ENCODE measurements at places on chromosomes 13 and 19.

- no peak for DNase-seq
Observed at GRCh38 chr19:3520166-3521103, 14.3 kb downstream of the FZR1 start.

DNA sequence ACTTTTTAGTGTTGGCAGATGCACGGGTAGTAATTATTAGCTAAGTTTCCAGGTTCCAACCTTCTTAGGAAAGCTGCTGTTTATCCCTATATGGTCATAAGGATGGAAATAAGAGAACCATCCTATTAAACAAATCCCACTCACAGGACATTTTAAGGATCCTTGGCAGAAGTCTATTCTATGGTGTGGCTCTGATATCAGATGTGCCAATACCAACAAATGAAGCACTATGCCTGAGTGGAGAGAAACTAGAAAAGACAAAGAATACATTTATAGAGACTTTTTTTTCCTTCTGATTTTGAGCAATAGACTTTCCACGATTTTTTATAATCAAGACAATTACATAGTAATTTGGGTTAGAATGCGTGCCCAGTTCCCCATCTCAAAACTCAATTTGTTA is 12.6 kb downstream of the PCDH17 start:
- DNase-seq, result no peak

DNA sequence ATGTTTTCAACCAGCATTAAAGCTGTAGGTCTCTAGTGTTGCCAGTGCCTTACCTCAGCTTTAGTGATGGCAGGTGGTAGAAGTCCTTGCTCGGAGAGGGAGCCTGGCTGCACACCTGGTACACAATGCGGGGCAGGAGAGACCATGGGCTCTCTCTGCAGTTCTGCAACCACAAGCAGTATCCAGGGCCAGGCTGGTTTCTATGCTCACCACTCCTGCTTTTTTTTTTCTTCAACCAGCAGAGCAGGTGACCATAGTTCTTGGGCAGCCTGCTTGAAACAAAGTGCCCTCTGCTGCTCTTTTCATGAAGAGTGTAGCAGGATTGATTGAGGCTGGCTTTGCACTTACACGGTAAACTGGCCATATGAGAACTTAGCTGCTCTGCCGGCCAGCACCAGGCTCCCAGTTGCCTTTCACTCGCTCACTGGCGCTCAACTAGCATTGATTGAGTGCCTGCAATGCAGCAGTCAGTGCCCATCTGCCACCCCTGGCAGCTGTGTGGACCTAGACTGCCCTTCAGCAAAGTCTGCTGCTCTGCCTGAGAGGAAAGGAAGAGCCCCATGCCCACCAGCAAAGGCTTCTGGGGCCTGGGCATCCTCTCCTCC is 4.4 kb upstream of the CHAMP1 start:
- DNase-seq, result no peak

- no peak for DNase-seq
Observed at GRCh38 chr13:43141685-43142084, 118.3 kb downstream of the DNAJC15 start.

GRCh38 chr13:46844431-46844830 is 47.5 kb upstream of the ESD start:
- no peak for DNase-seq

DNA sequence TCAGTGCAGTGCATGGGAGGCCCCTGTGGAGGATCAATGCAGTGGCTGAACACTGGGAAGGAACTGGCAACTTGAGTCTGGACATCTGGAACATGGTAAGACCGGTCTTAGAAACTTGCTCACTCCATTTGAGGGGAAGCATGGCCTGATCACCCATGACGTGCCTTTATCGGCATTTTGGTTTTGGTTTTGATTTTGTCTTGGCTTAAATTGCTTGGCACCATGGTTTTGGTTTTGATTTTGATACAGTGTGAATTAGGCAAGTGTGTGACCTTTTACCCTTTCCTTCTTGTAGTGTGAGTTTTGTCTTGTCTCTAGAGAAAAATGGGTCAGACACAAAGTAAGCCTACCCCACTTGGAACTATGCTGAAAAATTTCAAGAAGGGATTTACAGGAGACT is 77.3 kb downstream of the ZNF486 start:
- no peak for DNase-seq

DNA sequence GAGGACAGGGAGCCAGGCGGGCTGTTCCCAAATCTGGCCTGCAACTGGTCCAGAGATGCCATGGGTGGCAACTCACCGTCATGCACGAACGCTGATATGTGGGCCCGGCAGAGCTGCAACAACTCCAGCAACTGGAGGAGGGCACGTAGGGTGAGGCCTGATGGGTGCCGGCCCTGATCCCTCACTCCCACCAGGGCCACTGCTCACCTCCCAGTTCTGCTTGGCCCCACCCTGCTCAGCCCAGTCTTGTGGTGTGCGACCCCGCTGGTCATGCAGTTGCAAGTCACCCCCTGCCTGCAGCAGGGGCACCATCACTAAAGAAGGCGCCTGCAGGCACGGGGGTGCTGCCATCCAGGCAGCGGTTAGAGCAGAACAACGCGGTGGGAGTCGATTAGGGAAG is 16.9 kb downstream of the ARHGAP33 start:
- no peak for DNase-seq

DNA sequence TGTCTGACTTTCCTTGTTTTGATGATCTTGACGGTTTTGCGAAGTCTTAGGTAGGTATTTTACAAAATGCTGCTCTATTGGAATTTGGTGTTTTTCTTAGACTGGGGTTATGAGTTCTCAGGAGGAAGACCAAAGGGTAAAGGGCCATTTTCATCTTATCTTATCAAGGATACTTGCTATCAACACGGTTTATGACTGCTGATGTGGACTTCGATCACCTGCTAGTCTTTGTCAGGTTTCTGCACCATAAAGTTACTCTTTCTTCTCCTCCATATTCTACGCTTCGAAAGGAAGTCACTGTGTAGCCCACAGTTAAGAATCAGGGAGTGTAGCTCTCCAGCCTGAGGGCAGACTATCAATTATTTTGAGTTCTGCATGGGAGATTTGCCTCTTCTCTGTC is 7.4 kb upstream of the CEBPG start:
- DNase-seq, result no peak

GRCh38 chr19:42452590-42452989 is 9.8 kb upstream of the CXCL17 start:
- DNase-seq, result no peak

DNA sequence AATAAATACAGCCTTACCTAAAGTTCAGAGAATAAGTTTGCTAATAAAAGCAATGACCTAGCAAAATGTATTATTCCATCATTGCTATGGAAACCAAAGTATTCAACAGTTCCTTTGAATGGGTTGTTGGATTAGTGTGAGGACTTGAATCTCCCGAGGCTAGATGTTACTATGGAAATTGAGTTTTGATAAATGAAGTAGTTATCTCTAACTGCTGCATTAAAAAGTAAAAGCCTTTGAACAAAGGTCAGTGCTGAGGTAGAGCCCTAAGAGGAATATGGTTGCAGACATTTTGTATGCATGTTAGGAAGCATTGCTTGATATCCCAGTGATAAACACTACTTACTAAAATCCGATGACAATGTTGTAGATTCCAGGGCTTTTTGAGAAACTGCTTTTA is 6.2 kb downstream of the KLF5 start:
- no peak for DNase-seq

- no peak for DNase-seq
Observed at GRCh38 chr19:55490478-55491432, 2.5 kb downstream of the SSC5D start.
